Mesothelial cell of epicardium (in vitro differentiated cells): ENCODE measurements at places on chromosomes 2 and 18. TPM values are rescaled to one million over a fixed set of nuclear protein-coding genes. Genes with fewer than 3 reads are reported as not detected.

DNA sequence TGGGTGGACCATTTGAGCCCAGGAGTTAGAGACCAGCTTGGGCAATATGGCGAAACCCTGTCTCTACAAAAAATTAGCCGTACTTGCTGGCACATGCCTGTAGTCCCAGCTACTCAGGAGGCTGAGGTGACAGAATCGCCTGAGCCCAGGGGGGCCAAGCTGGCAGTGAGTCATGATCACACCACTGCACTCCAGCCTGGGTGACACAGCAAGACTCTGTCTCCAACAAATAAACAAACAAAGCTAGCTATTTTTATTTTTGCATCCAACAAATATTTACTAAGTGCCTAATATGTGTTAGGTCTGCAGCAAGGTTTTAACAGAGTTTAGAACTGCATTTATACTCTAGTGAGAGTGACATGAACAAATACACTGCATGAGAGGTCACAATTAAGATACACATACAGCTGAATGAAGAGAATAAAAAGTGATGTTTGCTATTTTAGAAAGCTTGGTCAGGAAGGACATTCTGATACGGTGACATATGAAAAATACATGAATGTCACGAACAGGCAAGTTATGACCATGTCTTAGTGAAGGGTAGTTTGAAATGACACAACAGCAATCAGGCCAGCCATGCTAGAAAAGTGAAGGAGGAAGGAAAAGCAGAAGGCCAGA lies 83.2 kb upstream of the FRZB start:
- H3K4me3 ChIP-seq, result no peak overlapping the region
- no peaks in the 10 kb centered on the region for H3K27me3 ChIP-seq
- no peak for DNase-seq
- H3K36me3 ChIP-seq, result peaks cover 42% of the 10 kb centered on the region
- H3K27ac ChIP-seq, result no peak overlapping the region

DNA sequence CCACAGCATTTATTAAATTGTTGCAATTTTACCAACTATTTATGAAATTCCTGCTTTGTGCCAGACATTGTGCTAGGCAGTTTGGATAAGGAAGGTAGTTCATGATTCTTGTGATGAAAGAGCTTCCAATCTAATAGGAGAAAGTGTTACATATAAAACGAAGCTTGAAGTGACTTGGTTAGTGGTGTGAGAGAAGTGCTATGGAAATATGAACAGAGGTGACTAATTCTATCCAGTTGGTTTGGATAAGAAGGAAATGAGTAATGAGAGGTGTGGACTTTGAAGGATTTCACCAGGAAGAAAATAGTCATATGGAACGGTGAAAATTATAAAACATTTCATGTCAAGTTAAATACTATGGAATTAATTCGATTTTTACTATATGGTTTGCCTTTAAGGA lies 48.6 kb downstream of the EML6 start:
- no peaks in the 10 kb centered on the region for H3K27me3 ChIP-seq
- H3K36me3 ChIP-seq, result peaks cover 5% of the 10 kb centered on the region
- peaks cover 3% of the 10 kb centered on the region for H3K4me1 ChIP-seq
- H3K27ac ChIP-seq, result no peak overlapping the region

DNA sequence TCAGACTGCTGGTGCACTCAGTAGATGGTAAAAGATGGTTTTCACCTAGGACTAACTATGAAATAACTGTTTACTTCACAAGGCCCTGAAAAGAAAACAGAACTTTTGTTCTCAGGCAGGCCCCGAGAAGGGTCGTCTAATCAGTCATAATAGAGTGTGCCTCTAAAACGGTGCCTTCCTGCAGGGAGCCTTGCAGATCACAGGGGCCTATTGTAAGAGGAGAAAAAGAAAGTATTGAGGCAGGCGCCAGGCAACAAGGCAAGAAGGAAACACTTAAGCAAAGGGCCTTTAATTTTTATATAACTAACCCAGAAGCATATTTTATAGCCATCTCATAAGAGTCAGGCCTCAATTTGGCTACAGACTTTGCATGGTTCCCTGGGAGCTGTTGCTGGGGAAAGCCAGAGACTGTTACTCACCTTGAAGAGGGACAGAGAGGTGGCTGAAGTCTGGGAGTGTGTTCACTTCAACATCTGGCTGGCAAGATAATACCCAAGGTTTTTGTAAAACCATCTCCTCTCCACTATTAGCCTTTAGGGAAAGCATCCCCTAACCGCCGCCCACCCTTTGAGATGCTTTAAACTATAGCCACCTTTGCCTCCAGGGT lies 117.1 kb downstream of the PRPF40A start:
- H3K27me3 ChIP-seq, result no peaks in the 10 kb centered on the region
- H3K36me3 ChIP-seq, result peaks cover 9% of the 10 kb centered on the region
- no peak overlapping the region for H3K4me3 ChIP-seq
- H3K4me1 ChIP-seq, result no peaks in the 10 kb centered on the region
- DNase-seq, result no peak

LYPD1 gene
- total RNA-seq, result 5.2 to 6.7 TPM (median 5.5 TPM) in 3 replicates

GRCh38 chr2:223081789-223082188 lies 29.8 kb downstream of the KCNE4 start:
- no peak overlapping the region for H3K4me3 ChIP-seq
- no peaks in the 10 kb centered on the region for H3K36me3 ChIP-seq
- no peaks in the 10 kb centered on the region for H3K27me3 ChIP-seq
- H3K4me1 ChIP-seq, result peaks cover 11% of the 10 kb centered on the region
- no peak overlapping the region for H3K27ac ChIP-seq

GRCh38 chr2:42765686-42766085 lies 1.8 kb upstream of the OXER1 start:
- no peaks in the 10 kb centered on the region for H3K4me1 ChIP-seq
- H3K4me3 ChIP-seq, result no peak overlapping the region
- H3K27me3 ChIP-seq, result no peaks in the 10 kb centered on the region
- H3K36me3 ChIP-seq, result peaks cover 4% of the 10 kb centered on the region
- DNase-seq, result no peak

DNA sequence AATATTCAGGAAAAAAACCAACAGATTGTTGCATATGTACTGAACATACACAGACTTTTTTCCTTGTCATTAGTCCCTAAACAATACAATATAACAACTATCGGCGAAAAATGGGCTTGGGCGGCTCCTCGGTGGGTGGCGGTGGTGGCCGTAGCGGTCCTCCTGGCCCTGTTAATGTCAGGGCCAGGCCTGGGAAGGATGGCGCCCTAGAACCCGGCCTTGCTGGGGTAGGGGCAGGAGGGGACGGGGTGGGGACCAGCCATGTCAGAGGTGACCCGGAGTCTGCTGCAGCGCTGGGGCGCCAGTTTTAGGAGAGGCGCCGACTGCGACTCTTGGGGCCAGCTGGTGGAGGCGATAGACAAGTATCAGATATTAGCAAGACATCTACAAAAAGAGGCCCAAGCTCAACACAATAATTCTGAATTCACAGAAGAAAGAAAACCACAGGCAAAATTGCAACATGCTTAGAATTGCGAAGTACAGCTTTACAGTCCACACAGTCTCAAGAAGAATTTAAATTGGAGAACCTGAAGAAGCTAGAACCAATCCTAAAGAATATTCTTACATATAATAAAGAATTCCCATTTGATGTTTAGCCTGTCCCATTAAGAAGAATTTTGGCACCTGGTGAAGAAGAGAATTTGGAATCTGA lies 36.5 kb downstream of the ROCK2 start:
- H3K4me3 ChIP-seq, result no peak overlapping the region
- no peaks in the 10 kb centered on the region for H3K36me3 ChIP-seq
- DNase-seq, result no peak
- H3K27me3 ChIP-seq, result no peaks in the 10 kb centered on the region
- H3K4me1 ChIP-seq, result peaks cover 14% of the 10 kb centered on the region
- H3K27ac ChIP-seq, result no peak overlapping the region

- H3K4me3 ChIP-seq, result no peak overlapping the region
- H3K36me3 ChIP-seq, result no peaks in the 10 kb centered on the region
- no peak overlapping the region for H3K27ac ChIP-seq
- H3K4me1 ChIP-seq, result no peaks in the 10 kb centered on the region
- H3K27me3 ChIP-seq, result peaks cover 1% of the 10 kb centered on the region
- DNase-seq, result no peak
These were observed 450.1 kb downstream of the METTL4 start for GRCh38 chr18:2121224-2121623.

GRCh38 chr2:9106338-9107167 lies 100.1 kb upstream of the ASAP2 start:
- H3K27me3 ChIP-seq, result peaks cover 2% of the 10 kb centered on the region
- peaks cover 36% of the 10 kb centered on the region for H3K4me1 ChIP-seq
- no peaks in the 10 kb centered on the region for H3K36me3 ChIP-seq
- H3K4me3 ChIP-seq, result no peak overlapping the region
- H3K27ac ChIP-seq, result no peak overlapping the region
- DNase-seq, result peak; percentile 37

DNA sequence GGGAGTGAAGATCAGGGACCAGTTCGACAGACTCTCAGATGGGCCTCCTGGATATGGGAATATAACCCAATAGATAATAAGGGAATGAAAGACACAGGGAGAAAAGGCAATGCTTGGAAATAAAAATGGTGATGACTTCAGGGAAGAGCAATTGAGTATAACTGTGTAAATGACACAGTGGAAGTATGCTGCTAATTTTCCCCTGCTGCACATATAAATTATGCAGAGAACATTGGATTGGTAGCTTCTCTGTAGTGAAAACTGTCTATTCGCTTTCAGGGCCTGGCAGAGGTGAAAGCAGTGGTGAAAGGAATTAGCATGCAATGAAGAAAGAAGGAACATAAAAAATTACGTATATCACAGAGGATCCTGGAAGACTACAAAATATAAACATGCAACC lies 398.2 kb upstream of the CDH2 start:
- no peaks in the 10 kb centered on the region for H3K36me3 ChIP-seq
- no peak for DNase-seq
- no peaks in the 10 kb centered on the region for H3K27me3 ChIP-seq
- H3K27ac ChIP-seq, result no peak overlapping the region
- peaks cover 5% of the 10 kb centered on the region for H3K4me1 ChIP-seq
- no peak overlapping the region for H3K4me3 ChIP-seq

RBM44 gene
- 0.60 to 0.72 TPM (median 0.69 TPM) in 3 replicates for total RNA-seq

GRCh38 chr2:106107509-106108131 lies 86.5 kb downstream of the UXS1 start:
- H3K27ac ChIP-seq, result no peak overlapping the region
- no peak overlapping the region for H3K4me3 ChIP-seq
- H3K4me1 ChIP-seq, result no peaks in the 10 kb centered on the region
- DNase-seq, result no peak

DNA sequence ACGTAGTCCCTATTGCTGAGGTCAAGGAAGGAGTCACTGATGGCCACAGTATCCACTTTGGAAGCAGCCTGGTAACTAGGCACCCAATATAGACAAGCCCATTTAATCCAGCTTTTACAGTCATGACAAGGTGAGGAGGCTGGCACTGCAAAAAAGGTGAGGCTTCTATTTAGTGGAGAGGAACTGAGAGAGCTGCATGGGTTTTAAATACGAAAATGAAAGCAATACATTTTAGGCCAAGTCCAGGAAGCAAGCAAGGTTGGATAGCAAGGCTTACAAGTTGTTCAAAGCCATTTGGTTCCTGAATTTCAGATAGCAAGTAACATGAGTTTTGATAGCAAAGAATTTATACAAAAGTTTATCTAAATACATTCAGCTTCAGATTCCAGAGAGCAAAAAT lies 80.4 kb downstream of the SGPP2 start:
- H3K36me3 ChIP-seq, result no peaks in the 10 kb centered on the region
- no peaks in the 10 kb centered on the region for H3K4me1 ChIP-seq
- peaks cover 27% of the 10 kb centered on the region for H3K27me3 ChIP-seq
- H3K4me3 ChIP-seq, result no peak overlapping the region
- H3K27ac ChIP-seq, result no peak overlapping the region

DNA sequence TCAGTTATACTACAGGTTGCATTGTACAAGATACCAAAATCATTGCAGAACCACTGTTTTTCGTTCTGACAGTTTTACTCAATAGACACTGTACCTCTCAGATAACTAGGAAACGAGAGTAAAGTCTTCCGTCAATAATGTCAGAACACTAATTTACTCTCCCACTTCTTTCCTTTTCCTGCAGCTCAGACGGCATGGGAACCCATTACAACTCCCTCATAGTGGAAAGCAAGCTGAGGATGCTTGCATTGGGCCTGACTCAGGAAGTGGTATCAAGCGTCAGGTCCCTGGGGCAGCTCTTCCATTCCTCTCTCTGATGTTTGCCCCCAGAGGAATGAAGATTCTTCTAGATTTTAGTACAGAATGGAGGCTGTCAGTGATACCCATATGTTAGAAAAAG lies 23.9 kb upstream of the FHL2 start:
- peaks cover 27% of the 10 kb centered on the region for H3K4me1 ChIP-seq
- H3K27me3 ChIP-seq, result no peaks in the 10 kb centered on the region
- no peak overlapping the region for H3K4me3 ChIP-seq
- no peaks in the 10 kb centered on the region for H3K36me3 ChIP-seq

- no peak overlapping the region for H3K4me3 ChIP-seq
- peaks cover 36% of the 10 kb centered on the region for H3K36me3 ChIP-seq
- H3K27me3 ChIP-seq, result no peaks in the 10 kb centered on the region
- DNase-seq, result no peak
- H3K4me1 ChIP-seq, result peaks cover 16% of the 10 kb centered on the region
- H3K27ac ChIP-seq, result peak overlapping the region; percentile 13
These were observed 104.7 kb upstream of the MYO3B start for GRCh38 chr2:170073288-170073687.

DDX1 gene
- 87.3 to 88.9 TPM (median 88.6 TPM) in 3 replicates for total RNA-seq
